ENCODE measurements at places on chromosomes 2 and 18. TPM values are rescaled to one million over a fixed set of nuclear protein-coding genes. Genes with fewer than 3 reads are reported as not detected.

DNA sequence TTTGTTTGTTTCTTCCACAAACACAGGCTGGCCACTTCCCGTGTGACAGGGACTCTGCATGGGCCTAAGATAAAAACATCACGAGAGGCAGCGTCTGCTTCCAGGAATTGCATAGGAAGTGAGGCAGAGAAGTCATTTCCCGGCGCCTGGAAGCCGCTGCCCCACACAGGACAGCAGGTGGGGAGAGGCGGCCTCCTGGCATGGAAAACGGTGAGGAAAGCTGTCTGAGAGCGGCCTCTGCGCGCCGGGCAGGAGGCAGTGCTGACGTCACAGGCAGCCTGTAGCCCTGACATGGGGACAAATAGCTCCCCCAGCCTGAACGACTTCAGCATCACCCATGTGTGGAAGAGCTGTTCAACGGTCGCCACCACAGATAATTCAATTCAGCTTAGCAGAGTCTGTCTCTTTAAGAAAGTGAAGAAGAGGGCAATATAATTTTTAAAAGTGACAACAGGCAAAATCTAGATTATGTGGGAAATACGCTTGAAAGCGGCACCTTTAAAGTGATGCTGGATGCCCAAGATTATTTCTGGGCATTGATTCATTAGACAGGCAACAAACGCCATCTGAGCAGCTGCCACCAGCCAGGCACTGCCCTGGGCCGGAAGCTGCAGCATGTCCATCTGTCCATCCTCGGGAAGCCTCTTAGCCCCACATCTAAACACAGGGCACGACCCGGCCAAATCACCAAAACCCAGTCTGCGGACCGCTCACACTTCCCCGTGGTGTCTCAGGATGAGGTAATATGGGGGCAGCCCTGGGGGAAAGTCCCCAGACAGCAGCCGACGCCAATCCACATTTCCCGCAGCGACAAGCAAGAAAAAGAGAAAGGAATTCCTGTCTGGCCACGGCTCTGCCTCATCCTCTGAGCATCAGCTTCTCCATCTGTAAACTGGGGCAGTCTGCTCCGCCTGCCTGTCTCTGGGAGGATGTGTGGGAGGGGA, 138.9 kb downstream of the PXDN start:
- DNase-seq: no peak

DNA sequence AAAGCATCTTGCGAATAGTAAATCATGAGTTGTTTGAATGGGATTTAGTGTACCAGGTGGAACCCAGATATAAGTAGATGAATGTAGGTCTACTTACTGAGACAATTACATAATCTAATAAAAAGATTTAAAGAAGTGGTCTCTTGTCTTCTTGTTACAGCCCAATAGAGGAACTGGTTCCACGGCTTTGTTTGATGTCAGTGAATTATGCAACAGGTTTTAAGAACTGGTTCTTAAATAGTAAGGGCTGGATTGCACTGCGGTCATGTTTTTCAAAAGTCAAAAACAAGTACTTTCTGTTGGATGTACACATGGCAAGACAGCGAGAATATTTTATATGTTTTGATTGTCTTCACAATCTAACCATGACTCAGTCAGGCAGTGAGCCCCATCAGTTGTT, 15.4 kb upstream of the SLC9A2 start:
- no peak for DNase-seq

- DNase-seq: no peak
Observed at GRCh38 chr2:14828968-14829367, 196.5 kb downstream of the LRATD1 start.

DNAH6 gene
- total RNA-seq: 1.6 TPM

DNA sequence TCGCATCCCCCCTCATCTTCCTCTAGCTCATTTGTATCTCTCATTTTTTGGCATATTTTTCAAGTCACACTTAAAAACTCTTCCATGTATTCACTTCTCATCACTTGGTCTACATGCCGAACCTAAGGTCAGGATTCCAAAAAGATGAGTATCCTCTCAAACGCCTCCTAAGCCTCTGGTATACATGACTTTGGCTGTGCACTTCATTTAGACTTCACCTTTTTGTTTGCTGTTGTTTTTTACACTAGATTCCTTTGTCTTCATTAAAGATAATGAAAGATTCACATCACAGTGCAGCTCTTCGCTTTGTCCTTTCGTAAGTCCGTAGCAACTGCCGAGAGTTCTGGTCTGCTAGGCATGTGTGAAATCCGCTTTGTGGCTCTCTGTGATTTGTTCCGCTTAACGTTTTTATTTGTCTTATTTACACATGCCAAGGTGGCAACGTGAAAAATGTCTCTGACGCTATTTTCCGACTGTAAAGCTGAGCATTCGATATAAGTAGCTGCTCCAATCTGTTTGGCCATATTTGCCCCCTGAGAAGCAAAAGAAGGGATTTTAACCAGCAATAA, 17.7 kb downstream of the RND3 start:
- DNase-seq: no peak

DNA sequence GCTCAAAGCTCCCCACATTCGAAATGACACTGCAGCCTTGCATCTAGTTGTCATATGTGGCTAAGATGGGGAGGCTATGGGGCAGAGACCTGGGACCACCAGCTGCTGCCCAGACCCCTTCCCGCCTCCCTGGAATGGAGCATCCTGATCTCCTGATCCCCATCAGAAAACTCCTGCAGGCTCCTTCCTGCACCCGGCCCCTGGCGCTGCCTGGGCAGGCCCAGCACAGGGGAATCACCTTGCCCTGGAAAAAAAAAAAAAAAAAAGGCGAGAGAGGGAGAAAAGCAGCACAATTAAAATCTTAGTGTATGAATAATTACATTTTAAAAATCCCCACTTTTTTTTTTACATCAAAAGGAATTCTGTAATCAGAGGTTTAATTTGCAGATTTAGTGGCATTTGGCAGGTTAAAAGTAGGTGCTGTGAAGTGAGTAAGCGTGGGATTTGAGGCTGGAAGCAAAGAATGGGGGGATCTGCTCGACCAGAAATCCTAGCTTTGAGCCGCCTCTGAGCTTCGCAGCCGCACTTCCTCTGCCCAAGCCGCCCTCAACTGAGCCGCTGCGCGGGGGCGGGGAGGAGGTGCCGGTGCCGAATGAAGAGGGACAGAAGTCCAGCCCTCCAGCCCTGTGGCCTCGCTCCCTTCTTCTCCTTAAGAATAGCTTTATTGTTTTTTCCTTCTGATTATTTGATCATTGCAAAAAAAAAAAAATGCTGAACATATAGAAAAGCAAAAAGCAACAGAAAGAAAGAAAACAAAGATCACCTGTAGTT, 30.0 kb downstream of the THNSL2 start:
- DNase-seq: no peak

- no peak for DNase-seq
Observed at GRCh38 chr2:144833075-144833637, 313.2 kb upstream of the ZEB2 start.

M1AP gene
- total RNA-seq: 0.56 TPM

DNA sequence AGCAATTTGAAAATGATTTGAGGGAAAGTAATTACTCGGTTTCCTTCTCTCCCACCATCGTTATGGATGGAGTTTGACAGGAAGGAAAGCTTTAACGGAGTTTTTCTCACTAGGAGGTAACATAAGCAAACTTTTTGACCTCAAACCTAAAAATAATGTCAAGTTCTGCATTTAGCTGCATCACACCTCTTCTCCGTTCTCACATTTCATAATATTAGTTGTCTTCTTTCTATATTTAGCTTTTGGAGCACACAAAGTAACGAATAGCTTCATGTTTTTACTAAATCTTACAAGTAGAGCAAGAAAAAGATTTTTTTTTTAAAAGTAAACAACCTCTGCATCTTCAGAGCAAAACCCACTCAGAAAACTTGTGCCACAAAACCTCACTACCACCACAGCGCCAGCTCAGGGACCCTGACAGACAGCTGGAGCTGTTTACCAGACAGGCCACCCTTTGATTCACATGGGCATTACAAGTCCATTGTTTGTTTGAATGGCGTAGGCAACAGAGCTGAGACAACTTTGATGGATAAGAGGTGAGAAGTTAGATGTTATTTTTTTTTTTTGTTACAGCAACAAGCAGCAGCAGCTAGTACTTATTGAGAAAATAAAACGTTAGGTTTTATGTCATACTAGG, 21.9 kb upstream of the ICOS start:
- no peak for DNase-seq

GRCh38 chr2:24021122-24021998, 11.5 kb downstream of the MFSD2B start:
- no peak for DNase-seq

DNA sequence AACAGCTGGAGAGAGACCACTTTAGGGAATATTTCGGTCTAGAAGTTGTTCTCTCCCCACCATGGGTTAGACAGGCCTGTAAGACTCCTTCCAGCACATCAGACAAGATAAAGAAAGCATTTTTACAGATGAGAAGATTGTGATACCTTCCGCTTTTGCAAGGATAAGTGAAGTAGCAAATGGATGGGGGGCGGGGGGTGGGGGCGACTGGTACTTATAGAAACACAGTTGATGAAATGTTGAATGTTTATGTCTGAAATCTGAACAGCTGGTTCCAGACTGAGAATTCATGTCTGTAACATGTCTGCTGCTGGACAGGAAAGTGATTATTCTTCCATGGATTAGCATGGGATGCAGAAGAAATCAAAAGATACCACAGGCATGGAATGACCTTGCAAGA, 90.5 kb upstream of the FN1 start:
- DNase-seq: no peak

DNA sequence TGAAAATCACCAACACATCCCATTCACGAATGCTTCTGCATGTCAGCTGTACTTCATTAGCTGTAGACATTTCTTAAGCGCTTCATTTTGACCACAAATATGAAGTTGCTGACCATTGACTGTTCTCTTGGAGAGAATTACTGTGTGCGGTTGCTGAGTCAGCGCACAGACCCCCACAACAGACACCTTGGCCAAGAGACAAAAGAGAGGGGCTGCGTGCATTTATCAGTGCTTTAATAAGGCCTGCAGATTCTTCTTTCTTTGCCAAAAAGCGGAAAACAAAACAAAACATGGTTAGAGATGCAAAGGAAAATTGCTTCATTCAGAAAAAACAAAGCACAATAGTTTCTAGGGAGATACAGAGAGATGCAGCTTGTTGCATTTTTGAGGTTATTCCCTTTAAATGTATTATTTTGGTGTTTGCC, 174.7 kb downstream of the ACKR3 start:
- no peak for DNase-seq

DNA sequence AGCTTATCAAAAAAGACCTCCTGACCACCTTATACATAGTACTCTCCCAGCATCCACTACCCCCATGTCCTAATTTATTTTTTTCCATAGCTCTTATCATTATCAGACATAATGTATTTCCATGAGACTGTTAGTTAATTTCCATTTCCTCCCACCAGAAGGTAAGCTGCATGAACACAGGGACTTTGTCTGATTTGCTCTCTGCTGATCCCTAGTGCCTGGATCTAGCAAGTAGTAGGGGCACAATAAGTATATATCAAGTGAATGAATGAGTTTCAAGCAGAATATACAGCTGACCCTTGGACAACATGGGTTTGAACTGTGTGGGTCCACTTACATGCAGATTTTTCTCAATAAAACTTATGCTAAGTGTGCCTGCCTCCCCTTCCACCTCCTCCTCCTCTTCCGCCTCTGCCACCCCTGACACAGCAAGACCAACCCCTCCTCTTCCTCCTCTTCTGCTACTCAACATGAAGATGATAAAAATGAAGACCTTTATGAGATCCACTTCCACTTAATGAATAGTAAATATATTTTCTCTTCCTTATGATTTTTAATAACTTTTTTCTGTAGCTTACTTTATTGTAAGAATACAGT, 53.8 kb downstream of the CTAGE1 start:
- no peak for DNase-seq

GRCh38 chr2:99389946-99390345, 52.8 kb downstream of the EIF5B start:
- DNase-seq: no peak

HOXD12 gene
- total RNA-seq: not detected

GRCh38 chr2:219406861-219407230, 11.3 kb upstream of the DES start:
- no peak for DNase-seq

DNA sequence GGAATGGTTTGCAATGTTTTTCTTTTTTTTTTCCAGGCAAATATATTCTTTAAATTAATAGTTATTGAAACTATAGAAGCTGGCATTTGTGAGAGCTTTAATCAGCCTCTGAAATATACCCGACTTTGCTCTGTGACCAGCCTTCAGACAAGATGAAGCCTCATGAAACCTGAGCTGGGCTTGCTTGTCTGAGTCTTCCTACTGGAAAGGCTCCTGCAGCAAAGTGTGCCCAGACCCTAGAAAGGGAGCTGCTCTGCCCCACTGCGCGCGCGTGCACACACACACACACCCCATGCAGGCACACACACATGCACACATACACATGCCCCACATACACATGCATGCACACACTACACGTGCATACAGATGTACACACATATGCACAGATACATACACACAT, 203.3 kb upstream of the NT5C1B start:
- no peak for DNase-seq

ANKAR gene
- total RNA-seq: 12.2 TPM

C2orf66 gene
- total RNA-seq: 8.1 TPM

DNA sequence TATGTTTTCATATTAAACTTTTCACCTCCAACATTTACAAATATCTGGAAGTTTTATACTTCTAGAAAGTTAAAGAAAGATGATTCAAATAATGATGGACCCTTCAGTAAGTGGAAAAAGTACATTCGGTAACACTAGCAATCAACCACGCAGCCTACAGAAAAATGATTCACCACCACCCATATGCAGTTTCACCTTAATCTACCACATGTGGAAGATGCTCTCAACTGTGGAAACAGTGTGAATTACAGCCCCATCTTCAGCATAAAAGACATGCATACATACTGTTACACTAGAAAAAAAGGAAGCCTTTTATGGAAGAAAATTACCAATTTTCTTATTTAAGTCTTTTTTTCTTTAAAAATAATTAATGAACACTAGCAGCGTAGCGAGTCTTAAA, 1.1 kb downstream of the SLC38A11 start:
- DNase-seq: no peak

NPAS2 gene
- total RNA-seq: 21.1 TPM
